Thoracic aorta (tissue), 2 donors: ENCODE measurements at places on chromosomes 1 and 21.

GRCh38 chr1:81407000-81407821 lies 393.5 kb upstream of the ADGRL2 start:
- no peak for DNase-seq

DNA sequence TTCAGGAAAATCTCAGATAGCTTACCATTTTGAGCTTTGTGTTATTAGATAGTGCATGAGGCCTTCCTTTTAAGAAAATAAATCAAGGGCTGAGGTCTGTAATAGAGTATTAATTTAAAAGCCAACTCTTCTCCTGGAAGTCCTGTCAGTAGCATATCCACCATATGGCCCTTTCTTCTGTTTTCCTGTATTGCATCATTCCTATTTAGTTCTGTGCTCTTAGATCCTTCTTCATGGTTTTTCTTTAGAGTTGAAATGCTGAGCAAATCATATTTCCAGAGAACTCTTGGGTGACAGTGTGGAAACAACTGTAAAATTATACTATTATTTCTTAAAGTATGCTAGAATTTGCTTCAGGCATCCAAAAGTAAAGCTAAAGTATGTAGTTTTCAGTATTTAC lies 91.7 kb downstream of the TTC3 start:
- DNase-seq = no peak

DNA sequence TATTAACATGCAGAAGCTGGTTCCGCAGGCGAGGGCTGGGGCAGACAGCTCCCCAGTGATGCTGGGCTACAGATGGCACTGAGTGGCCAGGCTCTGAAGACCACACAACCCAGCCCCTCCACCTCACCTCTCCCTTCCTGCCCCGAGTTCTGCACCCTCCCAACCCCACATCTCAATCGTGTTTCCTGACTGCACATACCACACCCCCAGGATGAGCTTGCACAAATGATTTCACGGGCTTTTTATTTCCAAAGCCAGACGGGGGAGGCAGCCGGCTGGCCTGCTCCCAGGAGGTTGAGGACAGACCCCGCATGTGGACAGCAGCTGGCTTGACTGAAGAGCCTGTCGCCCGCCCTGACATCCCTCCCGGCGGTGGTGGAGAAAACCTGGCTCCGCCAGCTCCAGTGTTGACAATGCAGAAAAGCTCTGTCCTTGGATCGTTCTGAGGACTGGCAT lies 21.4 kb upstream of the ALDH4A1 start:
- DNase-seq = no peak

DNA sequence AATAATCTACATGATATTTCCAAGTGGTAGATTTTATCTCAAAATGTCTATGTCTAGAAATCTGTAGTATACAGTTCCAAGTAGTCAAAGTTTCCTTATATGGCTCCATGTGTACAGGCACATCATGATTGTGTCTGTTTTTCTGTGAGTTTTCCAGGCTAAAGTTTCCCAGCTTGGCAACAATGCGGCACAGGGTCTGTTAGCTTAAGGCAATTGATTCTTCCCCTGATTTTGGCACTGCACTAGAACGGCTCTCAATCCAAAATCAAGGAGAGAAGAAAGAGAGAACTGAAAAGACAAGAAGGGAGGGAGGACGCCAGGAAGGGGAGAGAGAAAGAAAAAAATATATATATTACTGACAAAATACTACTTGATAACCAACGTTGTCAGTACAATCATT lies 193.9 kb upstream of the SNX7 start:
- DNase-seq = no peak

- DNase-seq = no peak
Observed at GRCh38 chr1:2229037-2229864, 1.1 kb downstream of the SKI start.

GRCh38 chr1:32465578-32465933 lies 684 bp downstream of the ZBTB8B start:
- DNase-seq = no peak

DNA sequence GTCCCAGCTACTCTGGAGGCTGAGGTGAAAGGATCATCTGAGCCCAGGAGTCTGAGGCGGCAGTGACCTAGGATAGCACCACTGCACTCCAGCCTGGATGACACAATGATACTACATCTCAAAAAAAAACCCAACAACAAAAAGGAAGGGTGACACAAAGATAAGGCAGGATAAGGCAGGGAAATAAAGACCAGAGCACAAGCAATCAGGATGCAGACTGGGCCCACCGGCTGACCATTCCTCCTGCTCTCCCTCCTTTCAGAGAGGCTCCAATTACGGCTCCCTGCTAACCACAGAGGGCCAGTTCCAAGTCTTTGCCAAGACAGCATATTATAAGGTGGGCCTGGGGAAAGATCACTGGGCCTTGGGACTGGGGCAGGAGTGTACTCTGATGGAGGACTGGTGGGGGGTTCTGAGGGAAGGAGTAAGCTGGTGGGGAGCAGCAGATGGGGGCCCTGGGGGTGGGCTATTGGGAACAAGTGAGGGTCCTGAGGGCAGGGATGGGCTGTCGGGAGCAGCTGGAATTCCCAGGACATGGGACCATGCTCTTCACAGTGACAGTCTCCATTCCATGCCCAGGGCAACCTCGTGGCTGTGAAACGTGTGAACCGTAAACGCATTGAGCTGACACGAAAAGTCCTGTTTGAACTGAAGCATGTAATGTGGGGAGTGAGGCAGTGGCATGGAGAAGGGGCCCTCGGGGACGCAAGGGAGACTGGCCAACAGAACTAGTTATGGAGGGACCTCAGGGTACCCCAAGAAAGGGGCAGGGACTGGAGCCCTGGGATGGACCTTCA lies 7.3 kb downstream of the NPR1 start:
- no peak for DNase-seq

DNA sequence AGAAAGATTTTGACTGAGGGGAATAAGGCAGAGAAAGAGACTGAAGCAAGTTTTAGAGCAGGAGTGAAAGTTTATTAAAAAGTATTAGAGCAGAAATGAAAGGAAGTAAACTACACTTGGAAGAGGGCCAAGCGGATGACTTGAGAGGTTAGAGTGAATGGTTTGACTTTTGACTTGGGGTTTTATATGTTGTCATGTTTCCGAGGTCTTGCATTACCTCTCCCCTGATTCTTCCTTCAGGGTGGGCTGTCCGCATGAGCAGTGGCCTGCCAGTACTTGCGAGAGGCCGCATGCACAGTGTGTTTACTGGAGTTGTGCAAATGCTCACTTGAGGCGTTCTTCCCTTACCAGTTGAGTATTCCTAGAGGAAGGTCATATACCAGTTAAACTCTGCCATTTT lies 13.0 kb upstream of the DENND2D start:
- DNase-seq = no peak

GRCh38 chr1:234773936-234774677 lies 164.1 kb upstream of the IRF2BP2 start:
- no peak for DNase-seq

- peak; percentile 37 for DNase-seq
Observed at GRCh38 chr1:9689011-9689706, 37.6 kb downstream of the PIK3CD start.

- DNase-seq = no peak
Observed at GRCh38 chr1:248924696-248925532, 18.9 kb downstream of the PGBD2 start.

DNA sequence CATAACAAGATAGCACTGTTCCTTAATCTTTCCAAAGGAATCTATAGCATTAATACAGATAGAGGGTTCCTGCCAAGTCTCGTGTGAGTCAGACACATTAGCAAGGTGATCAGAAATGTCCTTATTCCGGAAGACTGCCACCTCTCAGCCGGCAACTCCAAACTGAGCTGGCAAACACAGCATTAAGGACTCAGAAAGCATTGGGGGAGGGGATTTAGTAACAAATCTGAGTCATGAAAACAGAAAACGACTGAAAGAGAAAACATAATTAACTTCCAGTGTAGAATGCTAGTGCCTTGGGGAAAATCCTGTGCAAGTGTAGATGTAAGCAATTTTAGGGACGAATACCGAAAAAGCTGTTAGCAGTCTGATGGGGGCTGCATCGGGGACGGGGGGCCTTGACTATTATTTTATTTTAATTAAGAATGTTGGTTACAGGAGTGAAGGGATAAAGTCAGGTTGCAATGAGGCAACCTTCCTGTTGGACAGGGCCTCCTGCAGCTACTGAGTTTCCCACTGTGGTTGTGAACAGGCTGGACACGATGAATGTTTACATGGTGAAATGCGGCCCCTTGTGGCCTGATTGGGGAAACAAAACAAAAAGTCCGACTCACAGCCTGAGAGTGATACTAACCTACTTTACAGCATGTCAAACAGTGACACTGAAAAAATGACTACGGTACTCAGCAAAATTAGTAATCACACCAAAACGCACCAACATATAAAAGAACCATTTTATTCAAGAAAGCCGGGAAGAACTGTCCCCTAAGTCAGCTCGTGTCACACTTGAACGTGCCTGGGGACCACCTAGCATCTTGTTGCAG lies 20.7 kb downstream of the MIS18A start:
- DNase-seq = no peak

GRCh38 chr1:67883069-67883468 lies 49.8 kb upstream of the GNG12 start:
- no peak for DNase-seq

DNA sequence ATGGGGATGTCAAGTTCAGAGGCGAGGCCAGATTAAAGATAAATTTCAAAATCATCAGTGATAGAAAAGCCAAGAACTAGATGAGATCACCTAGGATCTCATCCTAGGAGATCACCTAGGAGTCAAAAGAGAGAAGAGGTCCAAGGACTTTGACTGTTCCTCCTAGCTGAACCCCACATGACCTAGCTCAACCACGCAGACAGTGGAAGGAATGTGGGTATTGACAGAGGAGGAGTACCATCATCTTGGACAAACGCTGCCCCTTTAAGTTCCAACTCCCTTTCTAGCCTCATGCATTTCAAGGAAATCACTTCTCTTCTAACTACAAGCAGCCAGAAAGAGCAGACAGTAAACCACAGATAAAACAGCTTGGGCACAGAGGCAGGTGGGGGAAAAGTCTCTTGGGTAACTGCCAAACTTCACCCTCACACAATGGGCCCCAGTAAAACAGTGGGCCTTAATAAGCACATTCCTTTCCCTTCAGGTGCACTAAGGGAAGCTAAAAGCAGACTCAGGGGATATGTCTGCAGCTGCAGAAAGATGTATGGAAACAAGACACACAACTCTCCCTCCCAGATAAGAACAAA lies 12.5 kb upstream of the FAM76A start:
- no peak for DNase-seq

DNA sequence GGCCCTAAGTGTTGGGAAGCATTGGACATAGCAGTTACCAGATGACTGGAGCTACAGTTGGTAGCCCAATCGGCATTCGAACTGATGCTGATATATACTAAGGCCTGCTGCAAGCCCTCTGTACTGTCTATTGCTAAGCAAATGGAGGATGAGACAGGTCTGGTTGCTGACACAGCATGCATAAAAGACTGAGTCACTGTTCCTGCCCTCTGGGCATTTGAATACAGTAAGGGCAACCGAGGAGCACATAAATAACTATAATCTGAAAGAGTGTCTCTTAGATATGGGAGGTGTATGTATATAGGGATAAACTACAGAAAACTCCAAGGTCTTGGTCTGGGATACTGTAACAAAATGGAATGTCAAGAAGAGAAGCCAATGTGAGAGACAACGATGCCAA lies 16.8 kb upstream of the MARK1 start:
- no peak for DNase-seq

DNA sequence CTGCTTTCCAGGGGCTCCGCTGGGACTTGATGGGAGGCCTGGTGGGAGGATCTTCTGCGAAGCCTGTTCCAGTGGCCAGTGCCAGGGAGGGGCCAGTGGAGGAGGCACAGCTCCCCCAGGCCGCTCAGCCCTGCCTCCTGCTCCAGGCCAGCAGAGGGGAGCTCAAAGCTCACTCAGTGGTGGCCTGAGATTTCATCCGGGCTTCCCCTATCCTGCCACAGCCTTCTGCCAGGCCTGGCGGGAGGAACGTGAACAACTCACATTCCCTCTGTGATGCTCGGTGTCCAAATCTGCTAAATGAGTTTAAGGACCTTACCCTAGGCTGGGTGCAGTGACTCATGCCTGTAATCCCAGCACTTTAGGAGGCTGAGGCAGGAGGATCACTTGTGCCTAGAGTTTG lies 3.3 kb downstream of the CLCNKB start:
- DNase-seq = no peak

- no peak for DNase-seq
Observed at GRCh38 chr21:39850333-39850732, 16.9 kb upstream of the PCP4 start.

- peak; percentile 65 for DNase-seq
Observed at GRCh38 chr1:156502894-156503697, 2.5 kb upstream of the MEF2D start.

DNA sequence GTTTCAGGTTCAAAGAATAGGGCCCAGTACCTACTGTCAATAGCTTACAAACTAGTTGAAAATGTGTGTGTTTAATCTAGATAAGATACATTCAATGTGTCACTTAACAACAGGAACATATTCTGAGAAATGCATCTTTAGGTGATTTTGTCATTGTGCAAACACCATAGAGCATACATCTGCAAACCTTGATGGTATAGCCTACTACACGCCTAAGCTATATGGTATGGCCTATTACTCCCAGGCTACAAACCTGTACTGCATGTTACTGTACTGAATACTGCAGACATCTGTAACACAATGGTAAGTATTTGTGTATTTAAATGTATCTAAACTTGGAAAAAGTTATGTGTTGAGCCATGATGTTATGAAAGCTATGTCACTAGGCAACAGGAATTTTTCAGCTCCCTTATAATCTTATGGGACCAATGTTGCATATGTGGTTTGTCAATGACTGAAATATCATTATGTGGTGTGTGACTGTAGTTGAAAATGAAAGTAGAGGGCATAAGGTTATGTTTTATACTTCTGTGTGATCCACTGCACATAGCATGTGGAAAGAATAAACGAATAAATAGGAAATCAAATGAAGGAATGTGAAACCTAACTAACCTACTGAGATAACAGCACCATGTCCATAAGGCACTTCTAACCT lies 129.0 kb upstream of the CAMK1G start:
- DNase-seq = no peak

DNA sequence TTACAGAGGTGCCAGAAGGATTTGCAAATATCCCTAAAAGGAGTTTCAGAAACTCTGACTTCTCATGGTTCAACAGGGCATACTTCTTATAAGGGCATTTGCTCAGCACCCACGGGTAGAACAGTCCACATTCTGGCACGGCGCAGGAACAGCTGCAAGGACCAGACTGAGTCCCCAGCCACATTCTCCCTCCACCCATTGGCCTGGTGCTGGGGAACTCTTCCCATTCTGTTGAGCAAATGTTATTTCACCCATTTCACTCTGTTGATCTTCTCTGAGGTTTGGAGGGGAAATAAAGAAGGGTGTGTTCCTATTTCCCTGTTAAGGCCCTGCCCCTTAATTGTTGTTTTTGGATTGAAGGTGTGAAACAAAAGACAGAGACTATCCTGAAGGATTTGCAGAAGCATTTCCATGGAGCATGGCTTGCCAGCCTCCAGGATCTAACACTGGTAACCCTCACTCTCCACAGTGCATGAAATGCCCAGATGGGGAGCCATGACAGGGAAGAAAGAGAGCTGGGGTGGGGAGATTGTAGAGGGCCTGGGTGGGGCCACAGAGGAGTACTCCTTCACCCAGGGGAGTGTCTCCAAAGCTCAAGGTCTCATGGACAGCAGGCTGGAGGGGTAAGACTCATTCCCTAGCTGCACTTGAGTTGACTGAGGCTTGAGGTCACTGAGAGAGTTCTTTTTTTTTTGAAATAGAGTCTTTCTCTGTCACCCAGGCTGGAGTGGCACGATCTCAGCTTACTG lies 35.0 kb downstream of the INAVA start:
- no peak for DNase-seq

GRCh38 chr1:17372955-17373354 lies 959 bp downstream of the PADI6 start:
- DNase-seq = no peak
